HFFc6 (cell line): ENCODE measurements at places on chromosomes 2 and 18.

DNA sequence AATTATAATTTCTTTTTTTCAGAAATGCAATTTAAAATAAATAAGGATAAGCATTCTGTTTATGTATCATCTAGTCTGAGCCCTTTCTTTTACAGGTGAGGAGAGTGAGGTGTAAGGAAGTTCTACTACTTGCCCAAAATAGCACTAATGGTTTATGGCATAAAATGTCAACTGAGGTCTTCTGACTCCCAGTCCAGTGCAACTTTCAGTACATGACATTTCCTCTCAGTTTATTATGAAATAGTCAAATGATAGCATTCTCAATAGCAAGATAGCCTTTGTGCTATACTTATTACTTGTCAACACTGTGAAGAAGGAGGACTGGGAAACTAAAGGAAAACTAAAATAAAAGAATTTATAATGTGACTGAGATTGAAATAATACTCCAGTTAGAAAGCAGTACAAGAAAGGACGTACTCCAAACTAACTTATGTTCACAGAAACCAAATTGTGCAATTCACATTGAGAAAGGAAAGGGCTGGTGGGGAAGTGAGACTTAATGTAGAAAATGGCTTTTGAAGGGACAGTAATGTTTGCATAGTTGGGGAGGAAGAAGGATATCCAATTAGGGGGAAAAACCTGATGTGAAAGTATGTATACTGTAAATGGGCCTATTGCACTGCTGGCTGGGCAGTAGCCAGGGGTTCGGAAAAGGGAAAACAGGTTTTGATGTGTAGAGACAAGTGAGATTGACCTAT is 166.7 kb upstream of the ZEB2 start:
- no peak for DNase-seq

DNA sequence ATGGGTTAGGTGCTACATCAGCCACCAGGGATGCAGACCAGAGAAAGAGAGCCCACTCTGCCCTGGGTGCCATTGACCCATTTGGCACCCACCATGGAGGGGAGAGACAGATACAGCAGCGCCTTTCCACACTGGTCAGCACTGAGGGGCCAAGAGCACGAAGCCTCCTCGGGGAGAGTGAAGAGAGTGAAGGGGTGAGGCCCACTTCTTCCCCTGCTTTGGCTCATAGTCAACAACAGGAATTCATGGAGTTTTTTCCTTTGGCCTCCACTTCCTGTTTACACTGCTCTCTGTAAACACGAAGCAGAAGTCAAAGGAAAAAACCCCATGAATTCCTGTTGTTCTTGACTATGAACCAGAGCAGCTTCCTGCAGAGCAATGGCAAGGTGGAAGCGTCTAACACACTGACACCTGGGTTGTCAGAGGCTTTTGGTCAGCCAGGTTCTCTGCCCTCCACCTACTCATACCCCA is 80.0 kb downstream of the CCDC93 start:
- DNase-seq, result no peak

GRCh38 chr2:61205132-61205531 is 43.1 kb downstream of the C2orf74 start:
- no peak for DNase-seq

- DNase-seq, result no peak
These were observed 23.5 kb upstream of the GNAL start for GRCh38 chr18:11665587-11665986.

DNA sequence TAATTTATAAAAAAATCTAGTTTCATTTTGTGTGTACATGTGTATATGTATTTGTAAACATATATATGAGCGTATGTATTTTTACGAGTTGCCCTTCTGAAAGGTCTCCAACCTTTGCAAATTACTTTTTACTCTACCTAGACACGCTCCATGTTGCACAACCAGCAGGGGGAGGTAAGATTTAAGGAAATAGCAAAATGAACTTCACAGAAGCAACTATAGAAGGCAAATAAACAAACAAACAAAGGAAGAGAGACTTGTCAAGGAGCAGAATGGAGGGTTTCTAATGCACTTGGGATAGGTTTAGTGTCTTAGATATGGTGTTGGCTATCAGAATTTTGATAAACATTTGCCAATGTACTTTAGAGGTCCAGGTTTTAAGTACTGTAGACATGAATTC is 820.5 kb upstream of the POU3F3 start:
- no peak for DNase-seq

DNA sequence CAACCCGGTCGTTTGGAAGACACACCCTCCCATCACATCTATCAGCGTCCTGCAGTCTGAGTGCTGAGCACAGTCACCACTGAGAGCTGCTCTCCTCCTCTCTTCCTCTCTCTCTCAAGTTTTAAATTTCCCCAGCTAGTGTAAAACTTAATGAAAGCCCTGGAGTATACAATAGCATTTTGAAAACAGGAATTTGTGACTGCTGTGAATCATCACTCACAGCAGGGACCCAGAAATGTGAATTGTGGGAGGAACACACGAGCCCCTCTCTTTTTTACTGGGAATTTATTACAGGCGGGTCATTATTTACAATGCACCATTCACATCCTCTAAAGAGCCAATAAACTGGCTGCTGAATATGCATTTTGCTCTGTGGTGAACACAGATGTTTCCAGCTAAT is 185.0 kb upstream of the SMIM21 start:
- DNase-seq, result no peak

GRCh38 chr2:100742277-100743254 is 77.4 kb upstream of the NPAS2 start:
- DNase-seq, result peak; percentile 97

DNA sequence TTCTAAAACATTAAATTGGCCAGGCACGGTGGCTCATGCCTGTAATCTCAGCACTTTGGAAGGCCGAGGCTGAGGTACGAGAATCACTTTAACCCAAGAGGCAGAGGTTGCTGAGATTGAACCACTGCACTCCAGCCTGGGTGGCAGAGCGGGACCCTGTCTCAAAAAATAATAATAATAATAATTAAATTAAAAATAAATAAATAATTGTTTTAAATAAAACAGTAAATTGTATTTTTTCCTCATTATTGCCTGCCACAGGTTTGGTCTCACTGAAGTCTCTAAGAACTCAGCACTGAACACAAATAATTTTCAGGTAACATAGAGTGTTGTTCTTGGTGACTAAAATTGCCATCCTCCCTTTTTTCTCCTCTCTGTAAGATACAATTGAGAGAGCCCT is 19.8 kb downstream of the COL5A2 start:
- no peak for DNase-seq

DNA sequence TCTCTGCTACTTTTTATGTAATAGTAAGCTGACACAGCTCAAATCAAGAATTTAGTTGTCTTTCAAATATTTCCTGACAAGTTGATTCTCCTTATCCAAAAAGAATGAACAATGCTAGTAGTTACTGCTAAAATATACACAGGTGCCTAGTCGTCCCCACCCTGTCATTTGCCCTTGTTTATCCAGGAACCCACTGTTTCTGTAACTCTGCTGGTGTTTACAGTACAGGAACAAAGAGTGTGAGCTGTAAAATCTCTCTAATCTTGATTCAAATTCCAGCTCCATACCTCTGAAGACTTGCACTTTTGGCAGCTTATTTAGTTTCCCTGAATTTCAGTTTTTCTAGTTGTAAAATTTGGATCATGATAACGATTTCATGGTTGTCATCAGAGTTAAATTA is 21.1 kb upstream of the SCYGR2 start:
- no peak for DNase-seq

DNA sequence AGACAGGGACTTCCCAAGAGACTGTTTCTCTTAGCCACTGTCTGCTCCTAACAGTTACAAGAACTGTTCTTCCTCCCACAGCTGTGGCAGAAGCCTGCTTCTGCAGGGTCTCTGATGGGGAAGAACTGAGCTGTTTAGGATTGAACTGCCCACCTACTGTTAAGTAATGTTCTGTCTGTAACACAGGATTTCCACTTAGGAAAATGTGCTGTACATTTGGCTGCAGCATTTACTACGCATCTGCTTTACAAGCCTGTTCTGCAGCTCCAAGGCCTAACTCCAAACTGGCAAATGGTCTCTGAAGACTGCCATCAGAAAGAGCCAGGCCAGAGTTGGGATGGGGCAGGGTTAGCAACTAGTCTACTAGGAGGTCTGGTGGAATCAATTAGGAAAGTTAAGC is 87.8 kb upstream of the UPP2 start:
- DNase-seq, result no peak

GRCh38 chr2:168584911-168585310 is 128.8 kb downstream of the CERS6 start:
- no peak for DNase-seq

- no peak for DNase-seq
These were observed 56.7 kb downstream of the CCDC74A start for GRCh38 chr2:131584380-131584779.

GRCh38 chr2:159396799-159397198 is 110.3 kb upstream of the WDSUB1 start:
- no peak for DNase-seq

GRCh38 chr18:50662177-50662576 is 102.3 kb downstream of the MAPK4 start:
- no peak for DNase-seq

- peak; percentile 30 for DNase-seq
These were observed 26.8 kb downstream of the CACNB4 start for GRCh38 chr2:152072011-152072410.

DNA sequence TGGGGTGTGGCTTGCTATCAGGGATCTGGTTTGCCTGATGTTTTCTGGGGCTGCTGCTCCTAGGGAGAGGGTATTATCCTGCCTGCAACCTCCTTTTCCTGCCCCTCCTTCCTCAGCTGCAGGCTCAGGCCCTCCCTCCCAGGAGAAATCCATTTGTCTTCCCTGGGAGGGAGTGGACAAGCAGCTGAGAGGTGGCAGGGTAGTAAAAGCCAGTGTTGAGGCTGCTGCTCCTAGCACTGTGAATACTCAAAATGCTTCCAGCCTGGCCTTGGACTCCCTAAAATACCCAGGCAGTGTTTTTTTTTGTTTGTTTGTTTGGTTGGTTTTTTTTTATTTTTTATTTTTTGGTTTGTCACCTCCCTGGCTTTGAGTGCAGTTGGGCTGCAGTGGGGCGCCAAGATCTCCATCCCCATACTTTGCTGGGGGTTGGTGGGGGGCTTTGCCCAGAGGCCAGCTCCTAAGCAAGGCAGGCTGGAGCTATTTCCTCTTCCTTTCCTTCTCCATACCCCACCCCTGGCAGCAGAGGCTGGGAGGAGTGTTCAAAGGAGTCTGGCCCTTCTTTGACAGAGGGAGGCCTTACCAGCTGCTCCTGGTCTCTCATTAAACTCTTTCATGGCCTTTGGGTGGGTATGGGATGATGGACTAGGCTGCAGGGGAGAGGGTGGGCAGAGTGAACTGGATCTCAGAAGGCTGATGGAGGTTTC is 13.6 kb downstream of the HOXD3 start:
- no peak for DNase-seq

- no peak for DNase-seq
These were observed 59.6 kb upstream of the TMEM163 start for GRCh38 chr2:134778372-134778771.

DNA sequence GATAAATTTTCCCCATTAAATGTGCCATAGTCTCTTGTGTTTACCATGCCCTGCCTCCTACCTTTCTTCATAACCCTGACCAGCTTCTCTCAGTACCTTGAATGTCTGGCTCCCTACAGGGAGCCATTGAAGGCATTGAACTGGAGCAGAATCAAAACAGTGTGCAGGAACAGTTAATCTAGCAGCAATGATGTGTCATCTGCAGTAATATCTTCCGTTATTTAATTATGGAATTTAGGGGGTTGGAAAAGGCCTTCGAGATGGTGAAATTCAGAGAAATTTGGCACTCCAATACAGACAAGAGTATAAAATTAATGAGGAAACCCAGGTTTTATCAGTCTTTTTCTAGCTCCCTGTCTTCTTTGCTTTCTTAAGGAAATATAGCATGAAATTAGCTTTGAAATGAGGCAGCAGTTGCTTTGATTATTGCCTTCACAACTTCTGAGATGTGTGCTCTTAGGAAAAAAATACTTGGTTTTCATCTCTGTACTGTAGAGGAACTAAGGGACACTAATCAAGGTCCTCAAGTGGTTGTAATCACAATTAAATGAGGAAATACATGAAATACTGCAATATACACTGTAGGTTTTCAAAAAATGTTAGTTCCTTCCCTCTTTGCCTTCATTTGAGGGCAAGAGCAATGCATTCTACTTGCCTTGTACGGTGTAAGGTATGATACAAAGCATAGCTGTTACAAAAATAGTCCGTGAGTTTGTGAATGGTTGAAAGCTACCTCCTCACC is 369.1 kb downstream of the SETBP1 start:
- no peak for DNase-seq

GRCh38 chr18:12768625-12769024 is 65.8 kb downstream of the PSMG2 start:
- peak; percentile 46 for DNase-seq
